ENCODE measurements at places on chromosomes 2 and 18.

DNA sequence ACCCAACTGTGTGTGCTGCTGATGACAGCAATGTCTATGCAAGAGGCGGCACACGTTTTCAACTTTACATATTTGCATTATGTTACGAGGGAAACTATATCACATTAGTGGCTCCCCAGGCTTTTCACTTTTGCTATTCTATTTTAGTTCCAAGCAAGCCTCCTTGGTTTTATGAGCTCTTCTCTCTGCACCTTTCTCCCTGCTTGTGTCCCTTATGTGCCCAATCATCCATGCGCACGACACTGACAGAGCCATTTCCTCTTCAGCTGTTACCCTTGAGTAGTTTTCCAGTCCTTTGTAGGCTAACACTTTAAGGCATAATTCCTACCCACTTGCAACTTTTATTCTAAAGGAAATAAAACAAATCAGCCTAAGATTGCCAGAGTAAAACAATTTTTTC is 154.3 kb downstream of the TCF4 start:
- DNase-seq, result no peak

GRCh38 chr18:61127714-61128467 is 205.3 kb upstream of the CDH20 start:
- DNase-seq, result no peak

- DNase-seq, result no peak
Observed at GRCh38 chr2:163252199-163252598, 413.6 kb upstream of the KCNH7 start.

- DNase-seq, result no peak
Observed at GRCh38 chr2:4831751-4832150, 860.4 kb upstream of the SOX11 start.

Measured in SW 1271 (cell line).